Left renal pelvis (tissue), 4 donors: ENCODE measurements at places on chromosomes 2 and 18.

GRCh38 chr2:126776255-126776654 is 120.3 kb downstream of the GYPC start:
- DNase-seq, result no peak

DNA sequence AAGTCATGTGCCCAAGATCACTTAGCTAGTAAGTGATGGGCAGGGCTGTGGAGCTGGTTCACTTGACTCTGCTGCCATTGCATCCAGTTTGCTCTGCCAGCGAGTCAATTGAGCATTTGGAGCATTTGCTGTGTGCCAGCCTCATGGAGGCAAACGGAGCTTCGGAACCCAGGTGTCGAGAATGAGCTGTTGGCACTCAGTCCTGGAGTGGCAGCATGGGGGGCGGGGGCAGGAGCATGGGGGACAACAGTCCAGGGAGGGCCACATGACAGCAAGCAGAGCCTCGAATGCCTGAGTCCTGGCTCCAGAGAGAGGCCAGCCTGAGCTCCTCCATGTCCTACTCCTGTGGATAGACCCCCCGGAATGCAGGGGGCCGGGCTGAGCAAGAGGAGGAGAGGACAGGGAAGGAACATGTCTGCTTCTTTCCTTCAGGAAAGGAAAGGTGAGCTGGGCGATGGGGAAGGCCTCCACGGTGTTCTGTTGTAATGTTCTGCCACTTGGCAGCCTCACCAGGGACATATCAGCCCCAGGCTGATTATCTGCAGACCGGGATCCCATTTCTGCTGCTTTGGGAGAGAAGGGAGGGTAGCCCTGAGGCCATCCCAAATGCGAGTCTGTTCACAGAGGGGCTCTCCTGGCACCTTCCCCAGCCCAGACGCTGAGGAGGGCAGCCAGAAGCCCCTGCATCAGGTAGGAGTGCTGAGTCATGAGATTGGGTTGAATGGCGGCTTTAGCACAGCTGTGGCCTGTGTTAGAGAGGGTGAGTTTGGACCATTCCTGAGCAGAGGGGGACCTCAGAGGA is 59.6 kb downstream of the HPCAL1 start:
- no peak for DNase-seq

GRCh38 chr2:108491848-108492247 is 42.4 kb upstream of the LIMS1 start:
- no peak for DNase-seq

GRCh38 chr2:145657265-145657664 is 1137.3 kb upstream of the ZEB2 start:
- DNase-seq, result no peak

GRCh38 chr18:58140387-58141325 is 96.6 kb downstream of the NEDD4L start:
- no peak for DNase-seq

DNA sequence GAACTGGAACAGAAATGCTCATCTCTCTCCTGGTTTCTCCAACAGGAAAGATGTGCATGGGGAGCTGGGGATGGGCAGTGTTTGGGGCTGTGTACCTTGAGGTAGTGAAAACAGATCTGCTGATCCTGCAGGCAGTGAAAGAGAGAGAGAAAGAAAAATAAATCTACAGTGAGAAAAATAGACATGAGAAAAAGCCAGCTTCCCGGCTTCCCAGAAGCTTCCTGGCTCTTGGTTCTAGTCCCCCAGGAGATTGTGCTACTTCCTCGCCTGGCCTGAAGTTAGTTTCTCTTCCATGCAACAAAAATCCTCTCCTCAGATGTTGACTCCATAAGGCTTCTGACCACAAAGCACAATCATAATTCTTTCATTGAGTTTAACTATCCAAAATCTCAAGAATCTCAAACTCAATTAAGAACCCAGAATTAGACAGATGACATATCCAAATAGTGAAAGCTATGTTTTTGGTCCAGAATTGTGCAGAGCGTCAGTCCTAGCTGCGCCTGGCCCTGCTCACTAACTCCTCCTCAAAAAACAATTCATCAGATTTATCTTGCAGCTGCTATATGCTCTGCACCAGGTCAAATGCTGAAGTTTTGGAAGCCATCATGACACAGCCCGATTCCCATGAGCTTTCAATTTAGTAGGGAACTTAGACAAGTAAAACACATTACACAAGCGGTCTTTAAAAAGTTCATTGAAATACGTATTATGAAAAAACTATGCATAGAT is 20.1 kb upstream of the NAB1 start:
- DNase-seq, result no peak

- no peak for DNase-seq
These were observed 13.1 kb downstream of the PTPRN start for GRCh38 chr2:219296142-219296541.

GRCh38 chr18:54878159-54878622 is 49.9 kb downstream of the RAB27B start:
- no peak for DNase-seq

DNA sequence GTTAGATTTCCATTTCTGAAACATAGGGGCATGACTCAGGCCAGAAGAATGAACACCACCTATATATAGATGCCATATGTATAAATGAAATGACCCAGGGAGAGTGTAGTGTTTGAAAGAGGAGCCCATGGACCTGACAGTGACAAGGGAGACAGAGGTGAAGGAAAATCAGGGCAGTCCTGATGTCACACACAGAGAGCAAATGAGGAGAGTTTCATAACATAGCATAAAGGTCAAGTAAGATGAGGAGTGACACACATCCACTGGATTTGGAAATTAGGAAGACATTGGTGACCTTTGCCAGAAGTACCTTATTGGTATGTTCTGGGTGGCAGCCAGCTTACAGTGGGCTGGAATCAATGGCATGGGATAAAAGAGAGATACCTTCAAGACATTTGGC is 276.7 kb downstream of the ZNF385B start:
- no peak for DNase-seq

DNA sequence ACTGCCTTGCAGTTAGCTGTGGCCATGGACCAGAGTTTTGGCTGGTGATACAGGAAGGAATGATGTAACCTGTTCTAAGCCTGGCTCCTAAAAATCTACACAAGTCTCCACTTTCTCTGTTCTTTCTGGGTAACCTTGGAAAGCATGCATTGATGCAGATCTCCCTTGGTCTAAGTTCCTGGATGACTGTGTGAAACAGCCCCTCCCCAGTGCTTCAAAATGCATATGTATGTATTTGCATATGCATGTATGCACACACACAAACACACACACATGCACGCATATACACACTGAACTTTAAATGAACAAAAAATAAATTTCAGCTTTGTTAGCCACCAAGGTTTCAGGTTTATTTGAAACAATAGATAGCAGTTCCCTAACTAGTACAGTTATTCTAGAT is 296.1 kb downstream of the OSR1 start:
- no peak for DNase-seq

DNA sequence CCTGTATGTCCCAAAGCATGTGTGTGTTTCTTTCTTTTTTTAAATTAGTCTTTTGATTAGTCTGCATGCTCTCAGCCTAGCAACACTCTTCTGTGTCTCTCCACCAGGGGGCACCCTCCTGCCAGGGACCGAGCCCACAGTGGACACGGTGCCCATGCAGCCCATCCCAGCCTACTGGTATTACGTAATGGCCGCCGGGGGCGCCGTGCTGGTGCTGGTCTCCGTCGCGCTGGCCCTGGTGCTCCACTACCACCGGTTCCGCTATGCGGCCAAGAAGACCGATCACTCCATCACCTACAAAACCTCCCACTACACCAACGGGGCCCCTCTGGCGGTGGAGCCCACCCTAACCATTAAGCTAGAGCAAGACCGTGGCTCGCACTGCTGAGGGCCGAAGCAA is 93.8 kb downstream of the NRP2 start:
- DNase-seq, result no peak

GRCh38 chr2:97908208-97908676 is 87.5 kb downstream of the TMEM131 start:
- no peak for DNase-seq

DNA sequence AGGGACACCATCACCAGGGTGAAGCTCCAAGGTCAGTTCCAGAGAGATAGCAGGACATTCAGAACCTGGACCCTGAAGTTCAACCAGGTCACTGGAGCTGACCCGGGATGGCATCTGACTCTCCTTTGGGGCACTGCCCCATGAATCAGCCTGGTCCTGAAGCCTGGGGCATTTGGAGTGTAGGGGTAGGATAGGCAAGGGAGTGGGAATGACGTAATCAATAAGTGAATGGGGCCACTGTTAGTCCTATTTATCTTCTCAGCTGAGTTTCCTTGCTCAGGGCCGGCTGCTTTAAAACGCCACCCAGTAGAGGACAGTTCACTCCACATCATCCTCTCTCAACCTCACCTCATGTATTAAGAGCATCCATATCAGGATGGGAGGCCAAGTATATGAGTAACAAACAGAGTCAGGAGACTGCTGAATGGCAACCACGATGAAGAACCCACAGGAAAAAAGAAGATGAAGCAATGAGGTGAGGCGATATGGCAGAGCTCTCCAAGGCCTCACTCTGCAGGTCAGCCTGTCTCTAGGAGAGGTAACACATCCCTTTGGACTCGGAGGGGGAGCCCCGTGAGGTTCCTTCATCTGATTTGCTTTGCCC is 1.8 kb upstream of the RFX8 start:
- DNase-seq, result no peak

DNA sequence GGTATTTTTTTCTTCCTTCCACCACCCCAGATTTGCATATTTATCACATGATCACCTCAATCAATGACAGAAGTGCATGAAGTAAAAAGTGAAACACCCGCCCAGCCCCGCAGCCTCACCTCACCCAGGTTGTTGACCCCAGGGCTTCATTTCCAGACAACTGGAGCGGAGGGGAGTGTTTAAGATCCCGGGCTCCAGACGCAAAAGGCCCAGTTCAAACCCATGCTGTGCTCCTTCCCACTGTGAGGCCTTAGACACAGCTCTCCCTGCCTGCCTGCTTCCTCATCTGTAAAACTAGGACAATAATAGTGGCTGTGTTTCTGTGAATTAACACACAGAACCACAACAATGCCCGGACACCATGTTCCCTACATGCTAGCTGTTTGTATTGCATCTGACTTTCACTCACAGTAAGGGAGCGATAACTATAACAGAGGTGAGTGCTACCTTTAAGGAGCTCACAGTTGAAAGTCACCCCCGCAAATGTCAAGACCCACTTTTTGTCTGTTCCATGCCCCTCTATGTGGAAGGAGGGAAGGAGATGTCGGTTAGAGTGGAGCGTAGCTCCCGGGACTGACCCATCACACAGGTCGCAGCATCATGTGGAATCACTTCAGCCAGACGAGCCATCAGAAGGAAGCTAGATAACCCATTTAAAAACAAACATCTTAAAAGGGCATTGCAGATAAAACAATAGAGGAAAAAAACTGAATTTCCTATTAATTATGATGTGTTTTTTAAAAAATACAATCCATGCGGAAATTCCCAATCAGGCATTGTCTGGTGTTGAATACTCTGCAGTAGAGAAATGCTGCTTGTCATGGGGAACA is 77.5 kb upstream of the DAPL1 start:
- DNase-seq, result no peak

- no peak for DNase-seq
These were observed 23.1 kb downstream of the STARD7 start for GRCh38 chr2:96185516-96185915.

DNA sequence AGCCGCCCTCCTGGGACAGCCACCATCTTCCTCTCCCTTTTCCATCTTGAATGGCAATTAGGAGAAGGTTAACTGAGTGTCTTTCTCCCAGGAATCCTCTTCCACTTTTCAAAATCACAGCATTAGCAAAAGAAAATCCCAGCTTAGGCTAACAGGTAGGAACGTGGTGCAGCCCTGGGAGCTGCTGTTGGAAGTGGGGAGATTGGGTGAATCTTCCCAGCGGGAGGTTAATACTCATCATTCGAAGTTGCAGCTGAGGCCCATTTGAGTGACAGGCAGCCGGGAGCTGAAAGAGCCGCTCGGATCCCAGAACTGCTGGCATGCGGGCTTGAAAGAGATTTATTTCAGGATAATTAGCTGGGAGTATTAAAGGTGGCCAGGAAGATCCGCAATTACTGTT is 306.0 kb downstream of the BCL11A start:
- no peak for DNase-seq

DNA sequence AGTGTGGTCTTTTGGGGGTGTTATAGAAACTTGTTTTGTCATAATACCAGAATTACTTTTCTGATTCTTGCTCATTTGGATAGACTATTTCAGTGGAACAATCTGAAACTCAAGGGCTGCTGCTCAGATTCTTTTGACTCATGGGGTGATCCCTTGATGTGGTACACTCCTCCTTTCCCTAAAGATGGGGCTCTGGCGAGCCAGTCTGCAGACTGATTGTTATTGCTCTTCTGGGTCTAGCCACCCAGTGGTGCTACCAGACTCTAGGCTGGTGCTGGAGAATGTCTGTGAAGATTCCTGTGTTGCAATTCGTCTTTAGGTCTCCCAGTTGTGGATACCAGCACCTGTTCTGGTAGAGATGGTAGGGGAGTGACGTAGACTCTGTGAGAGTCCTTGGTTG is 4.2 kb upstream of the MARS2 start:
- no peak for DNase-seq

DNA sequence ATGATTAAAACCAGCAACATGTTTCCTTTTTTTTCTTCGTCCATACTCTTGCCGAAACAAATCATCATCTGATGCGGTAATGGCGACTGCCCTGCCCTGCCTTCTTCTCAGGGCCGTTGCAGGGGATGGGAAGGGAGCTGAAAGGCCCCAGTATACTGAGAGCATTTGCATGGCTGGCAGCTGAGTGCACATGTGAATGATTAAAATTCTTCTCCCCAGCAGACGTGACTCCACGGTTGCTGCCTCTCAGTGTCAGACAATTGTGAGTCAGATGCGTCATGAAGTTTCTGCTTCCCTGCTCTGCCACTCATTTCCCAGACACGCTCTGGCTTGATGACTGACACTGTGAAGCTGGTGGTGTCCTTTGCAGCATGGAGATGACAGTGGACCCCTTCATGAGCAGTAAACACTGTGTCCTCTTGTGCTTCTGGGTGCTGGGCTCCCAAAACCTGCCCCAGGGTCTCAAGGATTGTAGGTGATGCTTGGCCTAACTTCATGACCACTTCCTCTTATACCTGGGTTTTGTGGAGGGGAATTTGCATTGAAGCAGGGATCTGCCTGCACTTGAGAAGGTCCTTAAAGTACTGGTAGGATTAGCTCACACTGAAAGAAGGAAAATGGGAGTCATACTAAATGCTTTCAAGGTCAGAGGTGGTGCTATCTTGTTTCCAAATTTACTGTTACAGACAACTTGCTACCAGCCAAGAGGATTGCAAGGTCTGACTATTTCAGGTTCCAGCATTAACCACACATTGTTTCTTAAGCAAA is 222.5 kb upstream of the COPS8 start:
- DNase-seq, result no peak

DNA sequence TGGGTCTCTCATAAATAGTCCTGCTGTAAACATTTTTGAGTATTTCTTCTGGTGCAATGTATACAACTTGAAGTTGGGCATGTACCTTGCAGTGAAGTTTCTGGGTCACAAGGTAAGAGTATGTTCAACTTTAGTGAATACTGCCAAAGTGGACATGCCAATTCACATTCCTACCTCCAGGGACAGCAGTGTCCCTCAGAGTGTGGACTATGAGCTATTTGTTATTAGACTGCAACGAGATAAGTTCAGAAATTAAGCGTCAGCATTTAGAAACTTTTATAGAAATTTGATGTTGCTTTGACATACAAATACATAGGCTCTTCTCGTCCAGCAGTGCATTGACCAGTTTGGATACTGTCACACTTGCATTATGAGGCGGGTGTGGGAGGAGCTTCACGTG is 7.2 kb upstream of the ACKR3 start:
- no peak for DNase-seq

- no peak for DNase-seq
These were observed 5.6 kb downstream of the DTYMK start for GRCh38 chr2:241680827-241681599.
